Stimulated activated naive CD8-positive, alpha-beta T cell treated with anti-CD3 and anti-CD28 coated beads, Interleukin-15, Interleukin-2, amounts not matched to agents 100 U/mL and 50 U/mL, for 24 hours (primary cell): ENCODE measurements at places on chromosomes 4 and X.

- no peak for DNase-seq
Observed at GRCh38 chr4:68272380-68272779, 26.9 kb upstream of the TMPRSS11B start.

GRCh38 chr4:126727461-126727860, 905.3 kb upstream of the INTU start:
- DNase-seq = no peak

DNA sequence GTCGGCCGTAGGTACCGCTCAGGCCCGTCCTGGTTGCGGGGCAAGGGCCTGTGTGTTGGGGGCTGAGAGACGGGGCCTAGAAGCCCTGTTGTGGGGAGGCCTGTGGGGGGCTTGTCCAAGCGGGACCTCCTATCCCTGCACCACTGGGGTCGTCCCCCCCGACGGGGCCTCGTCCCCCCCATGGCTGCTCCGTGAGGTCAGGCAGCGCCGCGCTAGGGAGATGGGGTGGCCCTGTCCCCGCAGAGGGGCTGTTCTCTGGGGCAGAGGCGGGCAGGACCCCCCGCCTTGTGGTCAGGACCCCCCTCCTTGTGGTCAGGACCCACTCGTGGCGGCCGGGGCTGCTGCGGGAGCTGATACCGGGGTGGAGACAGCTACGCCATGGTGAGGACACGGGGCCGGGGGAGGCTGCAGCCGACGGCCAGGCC, 12.1 kb upstream of the GTPBP6 start:
- DNase-seq = no peak

- no peak for DNase-seq
Observed at GRCh38 chrX:27599928-27600327, 9.8 kb downstream of the DCAF8L2 start.

GRCh38 chrX:47068214-47068613, 10.0 kb upstream of the RGN start:
- no peak for DNase-seq

- no peak for DNase-seq
Observed at GRCh38 chrX:127908384-127908783, 143.8 kb downstream of the ACTRT1 start.

DNA sequence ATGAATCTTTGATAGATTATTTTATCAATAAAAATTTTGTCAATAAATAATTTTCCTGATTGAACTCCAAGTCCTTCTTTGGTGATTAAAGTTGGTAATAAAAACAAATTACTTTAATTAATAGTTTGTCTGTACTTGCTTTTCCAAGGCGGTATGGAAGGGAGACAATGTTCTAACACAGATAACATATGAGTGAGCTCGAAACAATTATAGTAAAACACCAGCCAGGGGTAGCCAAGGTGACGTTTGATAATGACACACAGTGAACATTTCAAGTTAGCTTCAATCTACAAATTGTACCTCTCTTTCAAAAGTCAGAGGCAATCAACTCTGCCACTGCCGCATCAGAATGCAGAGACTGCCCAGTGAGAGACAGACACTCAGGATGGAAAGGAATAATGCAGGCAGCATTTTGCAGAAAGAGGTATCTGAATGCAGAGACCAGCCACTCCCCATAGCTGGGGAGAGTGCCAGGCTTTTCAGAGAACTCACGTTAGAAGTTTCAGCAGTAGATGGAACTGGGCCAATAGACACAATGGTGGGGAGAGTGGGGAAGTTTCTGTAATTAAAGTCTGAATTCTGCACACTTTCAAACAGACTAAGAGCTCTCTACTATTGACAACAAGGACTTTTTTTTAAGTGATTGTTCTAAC, 18.1 kb upstream of the ATOH1 start:
- no peak for DNase-seq

GRCh38 chr4:112889199-112889598, 160.3 kb upstream of the ANK2 start:
- DNase-seq = no peak

DNA sequence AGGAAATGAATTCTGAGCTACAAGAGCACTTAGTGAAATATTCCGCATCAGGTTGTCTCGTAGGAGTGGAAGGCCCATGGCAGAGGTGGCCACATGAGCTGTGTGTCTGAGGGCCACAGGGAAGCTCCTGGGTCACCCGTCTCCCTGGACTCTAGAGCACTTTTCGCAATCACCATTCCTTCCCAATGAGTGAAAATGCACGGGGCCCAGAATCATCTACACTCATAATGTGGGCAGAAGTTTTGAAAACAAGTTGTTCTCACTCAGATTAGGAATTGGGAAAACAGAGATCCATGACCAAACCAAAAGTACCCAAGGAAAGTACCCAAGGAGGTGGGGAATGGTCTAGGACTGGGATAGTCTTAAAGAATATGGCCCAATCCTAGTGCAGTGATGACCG, 94.4 kb downstream of the SCD5 start:
- no peak for DNase-seq

DNA sequence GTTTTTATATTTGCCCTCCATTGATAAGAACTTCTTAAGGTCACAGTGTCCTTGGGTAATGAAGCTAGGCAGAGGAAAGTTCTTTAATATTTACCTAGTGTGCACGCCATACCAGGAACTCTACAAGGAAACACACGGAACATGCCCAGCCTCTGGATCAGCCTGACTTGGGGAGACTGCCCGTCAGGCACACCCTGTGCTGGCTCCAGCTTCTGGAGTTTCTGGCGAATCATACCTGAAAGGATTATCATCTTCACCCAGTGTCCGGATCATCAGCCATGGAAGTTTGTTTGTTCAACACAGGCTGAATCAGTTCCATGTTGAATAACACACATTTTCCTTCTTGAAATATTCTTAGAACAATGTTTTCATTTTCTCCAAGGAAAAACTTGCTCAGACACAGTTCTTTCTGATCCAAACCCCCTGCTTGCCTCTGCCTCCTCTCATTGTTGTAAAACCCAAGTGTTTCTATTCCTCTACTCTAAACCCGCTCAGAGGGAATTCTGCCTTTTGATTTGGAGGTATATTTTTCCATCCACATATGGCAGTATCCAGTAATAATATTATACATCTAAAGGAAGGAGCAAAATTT, 176.7 kb downstream of the SHROOM3 start:
- no peak for DNase-seq

DNA sequence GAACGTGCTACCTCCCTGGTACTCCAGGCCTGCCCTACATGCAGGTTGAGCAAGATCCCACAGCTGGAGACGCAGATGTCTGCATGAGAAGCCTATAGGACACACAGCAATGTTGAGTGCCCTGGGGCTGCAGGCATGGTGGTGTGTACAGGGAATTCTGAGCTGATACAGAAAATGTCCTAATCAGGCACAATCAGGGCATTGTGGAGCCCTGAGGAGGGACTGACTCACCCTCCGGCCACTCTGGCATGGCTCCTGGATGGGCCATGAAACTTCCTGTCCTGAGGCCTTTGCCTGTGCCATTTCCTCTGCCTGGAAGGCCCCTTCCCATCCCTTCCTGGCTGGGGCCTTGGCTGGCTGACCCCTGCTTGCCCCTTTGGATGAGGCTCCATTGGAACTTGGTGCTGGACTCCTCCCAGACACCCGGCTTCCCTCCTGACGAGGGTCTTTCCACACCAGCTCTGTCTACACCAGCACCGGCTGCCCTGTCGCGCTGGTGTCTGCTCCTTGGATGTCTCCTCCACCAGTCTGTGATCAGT, 16.7 kb upstream of the AFAP1 start:
- DNase-seq = no peak

GRCh38 chr4:142150483-142150882, 514.1 kb downstream of the IL15 start:
- DNase-seq = no peak

DNA sequence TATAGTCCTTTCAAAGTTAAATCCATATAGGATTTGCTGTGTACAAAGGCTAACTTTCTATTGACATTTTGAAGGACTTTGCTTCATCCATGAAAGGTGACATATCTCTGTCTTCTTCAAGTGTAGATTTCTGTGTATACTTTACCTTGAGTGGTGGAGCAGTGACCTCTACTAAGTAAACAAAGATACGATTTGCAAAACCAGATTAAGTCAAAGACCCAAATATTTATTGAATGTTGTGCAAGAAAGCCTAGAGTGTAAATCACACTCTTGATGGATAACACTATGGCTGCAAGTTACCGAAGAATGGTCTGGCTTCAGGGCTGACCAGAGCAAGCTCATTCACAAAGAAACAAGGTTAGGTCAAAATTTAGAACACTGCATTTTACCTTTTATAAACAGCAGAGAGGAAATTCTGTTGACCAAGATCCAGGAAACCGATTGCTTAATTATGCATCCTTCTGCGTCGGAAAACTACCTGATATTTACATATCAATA, 5.4 kb upstream of the FGG start:
- no peak for DNase-seq

DNA sequence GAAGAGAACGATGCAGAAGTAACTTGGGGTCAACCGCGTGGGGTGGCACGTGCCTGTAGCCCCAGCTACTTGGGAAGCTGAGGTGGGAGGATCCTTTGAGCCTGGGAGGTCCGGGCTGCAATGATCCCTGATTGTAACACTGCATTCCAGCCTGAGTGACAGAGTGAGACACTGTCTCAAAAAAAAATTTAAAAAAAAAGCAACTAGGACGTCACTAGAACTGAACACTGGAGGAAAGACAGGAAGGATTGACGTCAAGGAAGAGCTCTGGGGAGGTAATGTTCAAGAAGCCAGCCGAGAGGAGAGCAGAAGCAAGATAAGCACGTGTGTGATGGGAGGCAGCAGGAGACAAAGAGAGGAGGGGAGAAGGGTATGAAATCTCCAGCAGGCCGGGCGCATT, 28.7 kb downstream of the S100G start:
- no peak for DNase-seq

GRCh38 chrX:96394598-96394997, 290.0 kb upstream of the DIAPH2 start:
- DNase-seq = no peak

DNA sequence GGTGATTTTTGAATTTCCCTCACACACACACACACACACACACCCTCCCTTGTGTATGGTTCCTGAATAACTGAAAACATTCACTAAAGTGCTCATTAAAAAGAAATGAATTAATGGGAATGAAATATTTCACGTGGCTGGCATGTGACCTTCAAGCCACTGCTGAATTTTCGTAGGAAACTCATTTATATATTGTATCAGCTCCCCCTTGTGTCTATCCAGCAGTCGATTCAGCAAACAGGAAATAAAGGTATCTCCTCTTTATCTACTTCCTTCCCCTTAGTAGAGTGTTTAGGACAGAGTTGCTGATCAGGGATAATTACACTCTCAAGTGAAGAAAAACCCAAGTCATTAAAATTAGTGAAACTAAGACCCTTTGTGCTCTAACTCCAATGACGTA, 912.6 kb upstream of the LCORL start:
- DNase-seq = no peak

DNA sequence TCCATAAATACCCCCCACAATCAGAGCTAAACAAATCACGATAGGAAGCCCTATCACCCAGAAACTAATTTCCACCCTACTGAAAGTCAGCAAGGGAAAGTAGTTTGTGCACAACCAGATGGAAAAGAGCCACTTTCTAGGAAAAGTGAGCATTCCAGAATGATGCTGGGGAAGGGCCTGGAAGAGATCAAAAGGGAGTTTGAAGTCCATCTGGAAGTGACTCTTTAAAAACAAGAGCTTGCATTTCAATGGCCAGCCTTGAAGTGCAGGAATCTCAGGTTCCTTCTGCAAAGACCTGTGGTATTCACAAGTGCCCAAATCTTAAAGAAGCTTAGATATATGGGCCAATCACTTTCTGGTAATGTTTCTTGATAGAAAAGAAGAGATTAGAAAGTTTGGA, 97.0 kb upstream of the LDB2 start:
- no peak for DNase-seq

DNA sequence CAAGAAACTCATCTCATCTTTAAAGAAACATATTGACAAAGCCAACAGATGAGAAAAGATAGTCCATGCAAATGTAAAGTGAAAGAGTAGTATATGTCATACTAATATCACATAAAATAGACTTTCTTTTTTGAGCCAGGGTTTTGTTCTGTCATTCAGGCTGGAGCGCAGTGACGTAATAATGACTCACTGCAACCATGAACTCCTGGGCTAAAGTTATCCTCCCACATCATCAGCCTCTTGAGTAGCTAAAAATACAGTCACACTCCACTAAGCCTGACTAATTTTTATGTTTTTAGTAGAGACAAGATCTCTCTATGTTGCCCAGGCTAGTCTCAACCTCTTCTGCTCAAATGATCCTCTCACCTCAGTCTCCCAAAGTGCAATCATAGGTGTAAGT, 51.8 kb upstream of the TRAM1L1 start:
- no peak for DNase-seq

DNA sequence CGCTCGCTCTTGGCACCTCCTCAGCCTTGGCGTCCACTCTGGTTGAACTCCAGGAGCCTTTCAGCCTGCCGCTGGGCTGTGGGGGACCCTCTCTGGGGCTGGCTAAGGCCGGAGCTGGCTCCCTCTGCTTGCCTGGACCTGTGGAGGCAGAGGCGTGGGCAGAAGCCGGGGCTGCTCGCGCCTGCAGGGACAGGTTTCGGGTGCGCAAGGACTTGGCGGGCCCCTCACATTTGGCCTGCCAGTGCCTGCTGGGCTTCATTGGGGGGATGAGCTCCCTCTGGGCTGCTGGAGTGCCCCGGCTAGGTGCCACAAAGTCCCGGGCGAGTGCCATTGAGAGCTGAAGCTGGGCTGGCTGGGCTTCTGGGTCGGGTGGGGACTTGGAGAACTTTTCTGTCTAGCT, 371.7 kb downstream of the FAM133A start:
- DNase-seq = no peak

- no peak for DNase-seq
Observed at GRCh38 chr4:181970366-181970765, 272.8 kb upstream of the TENM3 start.

GRCh38 chr4:114694770-114695169, 96.2 kb downstream of the UGT8 start:
- DNase-seq = no peak
